ENCODE measurements at places on chromosomes 3 and 15. TPM values are rescaled to one million over a fixed set of nuclear protein-coding genes. Genes with fewer than 3 reads are reported as not detected.

PLA2G4D gene
- 29.6 TPM for total RNA-seq

DNA sequence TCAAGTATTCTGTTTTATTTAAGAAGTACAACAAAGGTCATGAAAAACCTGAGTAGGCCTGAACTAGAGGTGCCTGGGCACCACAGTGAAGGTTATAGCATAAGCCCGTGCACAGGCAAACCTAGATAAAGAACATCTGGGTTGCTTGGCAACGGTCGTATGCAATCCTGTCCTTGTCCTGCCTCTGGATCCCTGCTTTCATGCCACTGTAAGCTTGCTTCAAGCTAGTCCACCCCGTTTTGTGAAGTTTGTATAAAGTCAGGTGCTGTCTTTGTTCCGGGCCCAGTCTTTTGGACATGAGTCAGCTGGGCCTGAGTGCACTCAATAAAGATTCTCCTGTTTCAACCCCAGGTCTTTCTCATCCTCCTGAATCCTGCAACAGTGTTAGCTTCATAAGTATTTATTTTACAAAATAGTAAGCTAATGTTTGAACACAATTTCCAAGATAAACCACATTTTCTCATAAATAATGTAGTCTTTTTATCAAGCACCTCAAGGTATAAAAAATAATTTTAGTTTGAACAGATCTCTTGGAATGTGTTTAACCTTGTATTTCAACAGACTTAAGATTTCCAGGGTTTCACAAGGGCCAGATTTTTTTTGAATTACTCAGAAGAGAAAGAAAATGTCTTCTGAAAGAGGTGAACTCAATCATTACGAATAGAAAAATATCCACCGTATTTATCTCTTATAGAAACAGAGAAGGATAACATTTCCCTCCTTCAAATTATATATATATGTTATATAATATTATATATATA lies 14.3 kb upstream of the SLC9C1 start:
- DNase-seq = no peak
- no peak overlapping the region for H3K27ac ChIP-seq
- no peak overlapping the region for H3K4me3 ChIP-seq
- peaks cover 13% of the 10 kb centered on the region for H3K4me1 ChIP-seq

- no peaks in the 10 kb centered on the region for H3K27me3 ChIP-seq
- H3K4me3 ChIP-seq = no peak overlapping the region
- no peaks in the 10 kb centered on the region for H3K36me3 ChIP-seq
- H3K27ac ChIP-seq = no peak overlapping the region
- DNase-seq = no peak
- H3K4me1 ChIP-seq = peaks cover 21% of the 10 kb centered on the region
Measured at GRCh38 chr15:77327168-77327567, 92.7 kb downstream of the PEAK1 start.

DNA sequence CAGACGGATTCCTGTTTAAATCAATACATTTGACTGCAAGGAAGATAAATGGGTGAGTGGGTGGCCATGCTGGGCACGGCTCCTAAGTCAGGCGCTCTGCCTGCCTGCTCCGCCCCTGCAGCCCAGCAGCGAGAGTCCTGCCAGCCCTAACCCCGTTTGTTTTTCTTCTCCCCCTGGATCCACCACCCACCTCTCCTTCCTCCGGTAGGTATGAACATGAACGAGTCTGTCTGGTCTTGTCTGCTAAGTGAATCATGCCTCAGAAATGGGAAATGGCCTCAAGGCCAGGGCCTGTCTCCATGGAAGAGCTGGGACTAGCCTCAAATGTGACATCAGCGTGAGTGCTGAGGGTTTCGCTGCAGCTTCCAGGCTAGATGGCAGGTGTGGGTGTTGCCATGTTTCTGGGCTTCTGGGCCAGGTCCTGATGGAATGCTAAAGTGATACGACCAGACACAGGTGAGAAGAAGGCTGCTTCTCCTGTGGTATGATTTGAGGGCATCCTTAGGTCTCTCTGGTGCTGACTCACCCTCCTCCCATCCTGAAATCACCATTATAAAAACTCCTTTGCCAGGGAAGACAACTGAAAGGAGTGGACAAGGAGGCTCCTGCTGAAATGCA lies 5.6 kb upstream of the FEM1B start:
- no peaks in the 10 kb centered on the region for H3K36me3 ChIP-seq
- H3K4me1 ChIP-seq = peaks cover 73% of the 10 kb centered on the region
- DNase-seq = no peak
- peak overlapping the region; percentile 98 for H3K27ac ChIP-seq
- no peak overlapping the region for H3K4me3 ChIP-seq

GRCh38 chr3:17820275-17820674 lies 77.8 kb upstream of the TBC1D5 start:
- no peaks in the 10 kb centered on the region for H3K4me1 ChIP-seq
- no peak overlapping the region for H3K27ac ChIP-seq
- DNase-seq = no peak
- H3K27me3 ChIP-seq = no peaks in the 10 kb centered on the region
- no peaks in the 10 kb centered on the region for H3K36me3 ChIP-seq

CAMKV gene
- not detected for total RNA-seq

- H3K4me1 ChIP-seq = peaks cover 2% of the 10 kb centered on the region
- H3K27ac ChIP-seq = no peak overlapping the region
- no peak overlapping the region for H3K4me3 ChIP-seq
- H3K27me3 ChIP-seq = no peaks in the 10 kb centered on the region
- DNase-seq = no peak
Measured at GRCh38 chr15:65845826-65846519, 23.3 kb upstream of the RAB11A start.

DNA sequence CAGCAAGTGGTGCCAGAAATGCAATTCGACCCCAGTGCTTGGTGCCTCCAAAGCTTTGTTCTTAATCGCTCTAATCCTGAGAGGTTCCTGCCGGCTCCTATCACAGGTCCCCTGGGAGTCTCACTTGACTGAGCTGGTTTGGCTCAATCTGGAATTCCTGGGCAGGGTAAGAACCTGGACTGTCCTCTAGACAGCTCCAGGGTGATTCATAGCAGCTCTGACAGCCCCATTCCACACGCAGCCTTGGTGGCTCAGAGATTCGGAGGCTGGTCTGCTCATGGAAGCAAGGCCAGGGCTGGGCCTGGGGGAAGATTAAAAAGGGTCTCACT lies 37.9 kb downstream of the MYO5C start:
- DNase-seq = no peak
- peaks cover 24% of the 10 kb centered on the region for H3K4me1 ChIP-seq
- no peak overlapping the region for H3K27ac ChIP-seq
- no peaks in the 10 kb centered on the region for H3K36me3 ChIP-seq
- no peaks in the 10 kb centered on the region for H3K27me3 ChIP-seq

- no peaks in the 10 kb centered on the region for H3K36me3 ChIP-seq
- no peaks in the 10 kb centered on the region for H3K27me3 ChIP-seq
- H3K4me3 ChIP-seq = no peak overlapping the region
- no peaks in the 10 kb centered on the region for H3K4me1 ChIP-seq
- no peak overlapping the region for H3K27ac ChIP-seq
- DNase-seq = no peak
Measured at GRCh38 chr3:168722091-168722490, 626.4 kb upstream of the GOLIM4 start.

CD200 gene
- total RNA-seq = 3.9 TPM

CP gene
- 3.9 TPM for total RNA-seq

- no peaks in the 10 kb centered on the region for H3K36me3 ChIP-seq
- H3K27ac ChIP-seq = peak within 1 kb of the TSS; percentile 99
- peak within 1 kb of the TSS; percentile 86 for H3K4me3 ChIP-seq
- H3K27me3 ChIP-seq = no peaks in the 10 kb centered on the region
Measured at GRCh38 chr3:30606301-30607031, at the start of gene TGFBR2. Gene TGFBR2 (plus strand): TSS chr3:30606601. CDS start chr3:30606884, 283 bp downstream.

DNA sequence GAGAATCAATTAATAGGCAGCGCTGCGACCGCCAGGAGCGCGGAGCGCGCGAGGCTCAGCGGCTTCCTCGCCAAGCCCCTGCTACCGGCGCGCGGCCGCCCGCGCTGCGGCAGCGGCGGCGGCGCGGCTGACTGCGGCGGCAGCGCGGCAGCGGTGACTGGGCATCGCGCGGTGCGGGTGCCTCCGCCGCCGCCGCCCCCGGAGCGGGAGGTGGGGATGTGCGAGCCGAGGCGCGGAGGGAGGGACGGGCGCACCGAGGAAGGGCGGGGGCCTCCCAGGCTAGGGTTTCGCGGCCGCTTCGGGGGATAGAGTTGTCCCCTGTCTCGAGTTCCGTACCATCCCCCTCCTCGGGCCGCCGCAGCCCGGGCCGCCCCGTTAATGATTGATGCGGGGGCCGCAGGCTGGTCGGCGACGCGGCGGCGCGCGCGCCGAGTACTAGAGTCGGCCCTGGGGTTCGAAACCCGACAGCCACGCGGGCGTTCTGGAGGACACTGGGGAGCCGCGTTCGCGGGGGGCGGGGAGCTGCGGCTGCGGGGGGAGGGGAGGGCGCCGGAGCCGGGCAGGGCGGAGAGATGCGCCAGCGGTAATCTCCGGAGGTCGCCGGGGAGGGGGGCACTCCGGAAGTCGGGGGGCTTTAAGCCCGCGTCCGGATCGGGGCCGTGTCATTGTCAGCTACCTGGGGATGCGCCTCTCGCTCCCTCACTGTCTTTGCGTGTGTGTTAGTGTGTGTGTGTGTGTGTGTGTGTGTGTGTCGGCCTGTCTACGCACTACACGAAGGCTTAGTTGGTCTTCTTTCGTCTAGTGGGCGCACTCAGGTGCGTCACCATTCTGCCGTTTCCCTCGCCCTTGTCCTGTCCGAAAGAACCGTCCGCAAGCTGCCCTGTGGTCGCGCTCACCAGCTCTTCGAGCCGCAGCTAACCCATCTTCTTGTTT lies at the start of gene PAQR9:
TSS of gene PAQR9 (minus strand) at position 159 of the 933 bp plus-strand sequence. CDS start 338 bp downstream, outside the sequence.
- no peak within 1 kb of the TSS for H3K27ac ChIP-seq
- peaks cover 17% of the 10 kb centered on the region for H3K4me1 ChIP-seq
- H3K36me3 ChIP-seq = no peaks in the 10 kb centered on the region
- no peak for DNase-seq

RBM15B gene
- total RNA-seq = 42.1 TPM

GRCh38 chr15:74159773-74160172 lies 13.7 kb upstream of the ISLR start:
- no peaks in the 10 kb centered on the region for H3K36me3 ChIP-seq
- H3K27ac ChIP-seq = no peak overlapping the region
- peaks cover 8% of the 10 kb centered on the region for H3K27me3 ChIP-seq

DNA sequence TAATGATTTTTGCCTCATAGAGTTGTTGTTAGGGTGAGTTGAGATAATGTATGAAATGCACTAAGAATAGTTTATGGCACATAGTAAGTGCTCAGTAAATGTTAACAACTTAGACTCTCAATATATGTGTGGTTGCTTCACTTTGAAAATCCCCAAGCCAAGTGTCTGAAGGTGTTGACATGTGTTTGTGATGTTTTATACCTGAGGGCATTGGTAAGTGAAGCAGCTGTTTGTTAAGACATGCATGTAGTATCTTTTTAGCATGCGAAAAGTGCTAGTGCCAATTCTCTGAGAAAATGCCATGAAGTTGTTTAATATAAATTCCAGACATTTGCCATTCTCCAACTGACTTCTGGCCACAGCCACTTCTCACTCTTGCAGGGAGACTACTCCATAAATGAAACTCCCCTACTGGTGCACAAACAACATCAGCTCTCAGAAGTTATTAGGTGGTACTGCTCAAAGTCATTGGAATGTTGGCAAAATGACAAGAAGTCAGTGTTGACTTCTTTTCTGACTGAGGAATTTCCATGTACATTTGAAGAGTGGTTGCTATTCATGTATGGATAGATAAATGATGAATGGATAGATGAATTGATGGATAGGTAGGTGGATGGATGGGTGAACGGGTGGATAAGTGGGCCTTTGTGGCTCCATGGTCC lies 103.6 kb upstream of the NUDT16 start:
- no peaks in the 10 kb centered on the region for H3K27me3 ChIP-seq
- H3K36me3 ChIP-seq = no peaks in the 10 kb centered on the region
- no peaks in the 10 kb centered on the region for H3K4me1 ChIP-seq

LRRC3B gene
- not detected for total RNA-seq

GRCh38 chr3:169624533-169624972 lies 39.0 kb downstream of the MECOM start:
- no peak overlapping the region for H3K4me3 ChIP-seq
- DNase-seq = no peak
- H3K27ac ChIP-seq = no peak overlapping the region
- H3K27me3 ChIP-seq = no peaks in the 10 kb centered on the region
- H3K36me3 ChIP-seq = no peaks in the 10 kb centered on the region

DNA sequence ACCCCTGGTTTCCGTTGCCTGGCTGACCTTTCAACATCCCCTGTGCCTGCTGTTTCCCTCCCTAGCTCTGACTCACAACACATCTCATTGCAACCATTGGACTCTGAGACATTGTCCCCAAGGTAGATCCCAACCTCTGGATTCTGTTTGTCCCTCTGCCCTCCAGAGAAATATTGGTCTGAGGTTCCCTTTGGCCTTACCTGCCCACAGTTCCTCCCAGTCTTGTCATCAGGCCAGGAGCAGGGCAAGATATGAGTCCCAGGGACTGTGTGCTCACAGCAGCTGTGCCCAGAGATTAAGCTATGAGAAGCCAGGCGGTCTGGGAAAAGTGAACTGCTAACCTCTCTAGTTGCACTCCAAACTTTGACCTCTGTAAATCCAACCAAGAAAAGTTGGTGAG lies 168.2 kb upstream of the NR2F2 start:
- DNase-seq = no peak
- no peaks in the 10 kb centered on the region for H3K36me3 ChIP-seq
- no peak overlapping the region for H3K27ac ChIP-seq
- H3K4me1 ChIP-seq = no peaks in the 10 kb centered on the region
- H3K4me3 ChIP-seq = no peak overlapping the region
- no peaks in the 10 kb centered on the region for H3K27me3 ChIP-seq

- H3K27ac ChIP-seq = no peak overlapping the region
- no peaks in the 10 kb centered on the region for H3K27me3 ChIP-seq
- H3K4me3 ChIP-seq = no peak overlapping the region
Measured at GRCh38 chr3:54670201-54671000, 257.5 kb downstream of the LRTM1 start.

- H3K27me3 ChIP-seq = no peaks in the 10 kb centered on the region
- H3K4me1 ChIP-seq = peaks cover 12% of the 10 kb centered on the region
- DNase-seq = no peak
- H3K27ac ChIP-seq = no peak overlapping the region
- no peaks in the 10 kb centered on the region for H3K36me3 ChIP-seq
- no peak overlapping the region for H3K4me3 ChIP-seq
Measured at GRCh38 chr3:98982351-98982750, 80.9 kb upstream of the DCBLD2 start.

SV2B gene
- total RNA-seq = 2.2 TPM

DNA sequence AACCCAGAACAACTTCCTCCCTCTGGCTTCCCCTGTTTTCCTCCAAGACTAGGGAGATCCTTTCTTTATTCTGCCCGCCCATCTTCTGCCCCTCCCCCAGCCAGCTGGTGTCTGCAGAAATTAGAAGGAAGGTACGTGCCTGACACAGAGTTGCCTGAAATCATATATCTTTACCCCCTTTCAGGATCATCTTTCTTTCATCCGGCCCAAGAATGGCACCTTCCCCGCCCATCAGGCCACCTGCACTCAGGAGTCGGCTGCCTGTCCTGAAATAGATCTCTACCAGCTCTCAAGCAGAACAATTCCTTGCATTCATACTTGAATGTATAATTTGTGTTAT lies 133.7 kb downstream of the VGLL4 start:
- H3K4me3 ChIP-seq = no peak overlapping the region
- no peak for DNase-seq
- peaks cover 49% of the 10 kb centered on the region for H3K4me1 ChIP-seq
- H3K36me3 ChIP-seq = no peaks in the 10 kb centered on the region
- no peaks in the 10 kb centered on the region for H3K27me3 ChIP-seq

- H3K4me1 ChIP-seq = peaks cover 21% of the 10 kb centered on the region
- H3K4me3 ChIP-seq = peak overlapping the region; percentile 61
- peaks cover 24% of the 10 kb centered on the region for H3K27me3 ChIP-seq
- no peaks in the 10 kb centered on the region for H3K36me3 ChIP-seq
Measured at GRCh38 chr3:13419505-13420044, 547 bp downstream of the NUP210 start.

DGKG gene
- 1.4 TPM for total RNA-seq

- no peaks in the 10 kb centered on the region for H3K4me1 ChIP-seq
- H3K27me3 ChIP-seq = no peaks in the 10 kb centered on the region
- H3K36me3 ChIP-seq = no peaks in the 10 kb centered on the region
- H3K4me3 ChIP-seq = no peak overlapping the region
Measured at GRCh38 chr15:85810075-85810474, 15.3 kb upstream of the KLHL25 start.
